GOT3 (cell line): ENCODE measurements at places on chromosomes 2 and 18.

- no peak for DNase-seq
These were observed 22.7 kb upstream of the PKDCC start for GRCh38 chr2:42025151-42025582.

DNA sequence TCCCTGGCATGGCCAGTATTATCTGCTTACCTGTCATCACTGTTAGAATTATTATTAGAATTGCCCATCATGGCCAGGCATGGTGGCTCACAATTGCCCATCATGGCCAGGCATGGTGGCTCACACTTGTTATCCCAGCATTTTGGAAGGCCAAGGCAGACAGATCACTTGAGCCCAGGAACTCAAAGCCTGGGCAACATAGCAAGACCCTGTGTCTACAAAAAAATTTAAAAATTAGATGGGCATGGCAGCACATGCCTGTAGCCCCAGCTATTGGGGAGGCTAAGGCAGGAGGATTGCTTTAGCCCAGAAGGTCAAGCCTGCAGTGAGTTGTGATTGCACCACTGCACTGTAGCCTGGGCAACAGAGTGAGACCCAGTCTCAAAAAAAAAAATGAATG lies 27.4 kb upstream of the ID2 start:
- DNase-seq = no peak

GRCh38 chr2:143204062-143204461 lies 74.8 kb downstream of the ARHGAP15 start:
- no peak for DNase-seq

GRCh38 chr2:30695749-30696148 lies 111.5 kb downstream of the CAPN13 start:
- no peak for DNase-seq

- DNase-seq = no peak
These were observed 155.9 kb downstream of the ESCO1 start for GRCh38 chr18:21444465-21445212.
